Activated CD8-positive, alpha-beta memory T cell treated with anti-CD3 and anti-CD28 coated beads, Interleukin-2, amount 50 U/mL, for 4 hours (primary cell): ENCODE measurements at places on chromosomes 6 and 20.

GRCh38 chr6:127727260-127727953, 150.4 kb downstream of the C6orf58 start:
- DNase-seq: no peak

DNA sequence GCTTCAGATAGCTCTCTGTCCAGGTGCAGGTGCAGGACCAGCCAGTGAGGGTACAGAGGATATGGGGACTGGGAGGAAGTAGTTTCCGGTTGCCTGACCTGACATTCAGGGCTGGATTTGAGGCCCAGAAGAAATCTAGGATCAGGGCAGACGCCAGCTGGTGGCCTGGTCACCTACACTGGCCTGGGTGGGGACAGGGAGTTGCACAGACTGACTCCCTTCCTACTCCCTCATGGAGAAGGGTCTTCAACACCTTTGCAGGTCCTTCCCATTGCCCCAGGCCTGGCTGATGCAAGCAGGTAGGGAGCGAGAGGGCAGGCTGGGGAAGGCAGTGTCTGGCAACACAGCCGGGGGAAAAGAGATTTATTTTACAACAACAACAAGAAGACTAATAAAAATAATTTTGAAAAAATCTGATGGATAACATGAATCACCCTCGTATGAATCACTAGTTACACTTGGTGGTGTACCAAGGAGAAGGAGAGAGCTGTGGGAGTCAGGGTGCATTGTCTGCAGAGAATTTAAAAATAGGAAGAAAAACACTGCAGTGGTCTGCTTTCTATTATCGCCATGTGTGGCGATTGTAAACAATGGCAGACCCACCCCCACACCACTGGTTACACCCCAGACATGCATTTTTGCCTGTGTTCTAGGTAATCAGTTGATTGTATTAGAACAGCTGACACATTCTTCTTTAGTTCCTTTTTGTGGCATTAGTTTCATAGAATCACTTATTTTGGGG, 62.3 kb upstream of the SNX9 start:
- DNase-seq: peak; percentile 53

DNA sequence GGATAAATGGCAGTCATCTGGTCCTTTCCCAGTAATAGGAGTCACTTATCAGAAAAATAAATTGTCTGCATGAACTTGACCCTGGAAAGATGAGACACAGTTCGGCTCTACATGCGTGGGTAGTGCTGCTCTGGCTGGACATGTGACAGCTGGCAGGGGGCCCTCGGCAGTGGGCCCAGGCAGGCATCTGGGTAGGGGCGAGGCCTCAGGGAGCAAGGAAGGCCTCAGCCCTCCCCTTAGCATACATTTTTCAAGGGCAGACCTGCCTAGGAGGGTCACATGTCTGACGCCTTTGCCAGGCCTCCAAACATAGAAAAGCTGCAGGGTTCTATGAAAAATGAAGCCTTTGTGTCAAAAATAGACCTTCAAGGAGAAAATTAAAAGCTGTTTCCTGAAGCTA, 12.8 kb upstream of the ILRUN start:
- DNase-seq: no peak

DNA sequence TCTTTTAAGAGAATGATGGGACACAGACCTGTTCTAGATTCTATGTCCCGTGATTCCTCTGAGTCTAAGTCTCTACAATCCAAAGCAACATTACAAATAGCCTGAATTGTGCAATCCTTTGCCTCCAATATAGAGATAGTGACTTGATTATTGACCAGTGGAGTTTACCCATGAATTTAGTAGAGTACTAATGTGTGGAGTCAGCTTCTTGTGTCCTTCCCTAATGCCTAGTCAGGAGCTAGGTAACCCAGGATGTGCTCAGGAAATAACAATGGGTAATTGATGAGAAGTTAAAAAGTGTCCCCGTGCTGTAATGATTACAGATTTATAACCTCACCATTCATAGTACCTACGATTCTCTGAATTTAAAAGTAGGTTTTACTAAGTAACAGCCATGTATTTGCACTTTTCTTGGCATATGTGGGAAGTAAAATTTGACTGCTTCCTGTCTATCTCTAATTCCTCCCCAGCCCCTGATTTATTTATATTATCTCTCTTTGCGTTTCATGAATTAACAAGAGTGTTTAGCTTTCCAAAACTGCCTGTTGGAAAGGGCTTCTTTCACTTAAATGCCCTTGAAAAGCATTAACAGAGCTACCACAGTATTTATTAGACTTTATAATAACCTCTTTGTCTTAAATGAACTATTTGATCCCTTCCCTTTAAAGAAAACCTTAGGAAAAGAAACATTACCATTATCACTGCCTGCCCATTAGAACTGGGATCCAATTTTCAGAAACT, 30.5 kb downstream of the NEDD9 start:
- no peak for DNase-seq

DNA sequence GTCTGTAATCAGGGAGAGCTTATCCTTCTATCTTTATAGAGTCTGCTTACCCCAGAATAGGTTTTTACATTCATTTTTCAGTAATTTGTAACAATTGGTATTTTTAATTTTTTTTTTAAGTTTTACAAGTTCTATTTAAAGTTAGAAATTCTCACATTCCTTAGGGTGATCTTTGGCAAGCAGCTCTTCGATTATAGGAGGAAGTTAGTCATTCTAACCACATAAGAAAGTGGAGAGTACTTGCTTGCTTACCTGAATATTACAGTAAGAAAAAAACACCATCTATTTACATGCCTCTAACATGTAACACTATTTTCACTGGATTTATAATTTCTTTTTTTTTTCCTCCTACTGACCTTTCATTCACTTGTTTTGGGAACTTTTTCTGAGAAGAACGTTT, 6.7 kb downstream of the TSHZ2 start:
- no peak for DNase-seq

GRCh38 chr6:16236631-16237199, 1.7 kb upstream of the GMPR start:
- no peak for DNase-seq

DNA sequence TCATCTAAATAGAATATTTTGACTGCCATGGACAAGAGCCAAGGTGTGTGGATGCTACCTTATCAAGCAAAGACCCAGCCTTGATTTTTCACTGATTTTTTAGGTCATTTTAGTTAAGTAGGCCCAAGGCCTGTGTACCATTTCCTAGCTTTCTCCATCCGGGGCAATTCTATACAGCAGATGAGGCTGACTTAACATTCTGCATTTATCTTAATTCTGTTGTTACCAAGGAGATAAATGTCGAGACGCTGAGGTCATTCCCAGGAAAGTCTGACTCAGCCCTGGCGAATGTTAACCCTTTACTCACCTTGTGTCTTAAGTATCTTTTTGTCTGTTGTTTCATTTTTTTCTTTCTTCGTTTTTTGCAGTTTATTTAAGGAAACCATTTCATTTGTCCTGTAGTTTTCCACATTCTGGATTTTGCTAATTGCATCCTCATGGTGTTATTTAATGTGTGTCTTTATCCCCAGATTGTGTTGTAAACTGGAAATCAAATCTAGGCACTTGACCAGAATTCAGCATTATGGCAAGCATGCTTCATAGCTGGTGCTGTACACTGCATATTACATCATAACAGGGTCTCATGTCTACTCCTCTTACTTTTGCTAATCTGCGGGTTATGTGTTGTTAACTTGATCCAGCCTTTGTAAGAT, 277.0 kb downstream of the CDKAL1 start:
- no peak for DNase-seq

DNA sequence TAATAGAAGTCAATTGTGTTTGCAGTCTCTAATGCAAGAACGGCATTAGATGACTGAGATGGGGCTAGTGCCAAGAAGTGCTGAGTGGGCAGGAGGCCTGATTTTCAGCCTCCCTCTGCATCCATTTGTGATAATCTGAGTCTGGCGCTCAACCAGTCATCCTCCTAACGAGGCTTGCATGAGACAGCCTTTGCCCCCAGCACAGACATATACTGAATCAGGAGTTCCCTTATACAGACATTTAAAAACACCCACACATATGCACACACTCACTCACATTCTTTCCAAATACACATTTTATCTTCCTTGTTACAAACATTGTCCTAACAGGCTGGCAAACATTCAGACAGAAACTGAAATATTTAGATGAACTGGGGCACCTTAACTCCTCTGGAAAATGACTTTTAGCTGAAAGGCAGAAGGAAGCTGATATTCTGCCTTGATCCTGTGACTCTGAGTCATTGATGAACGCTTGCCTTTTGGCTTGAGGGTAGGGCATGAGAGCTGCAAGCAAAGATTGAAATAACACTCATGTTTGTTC, 562.3 kb downstream of the DHX35 start:
- DNase-seq: no peak

DNA sequence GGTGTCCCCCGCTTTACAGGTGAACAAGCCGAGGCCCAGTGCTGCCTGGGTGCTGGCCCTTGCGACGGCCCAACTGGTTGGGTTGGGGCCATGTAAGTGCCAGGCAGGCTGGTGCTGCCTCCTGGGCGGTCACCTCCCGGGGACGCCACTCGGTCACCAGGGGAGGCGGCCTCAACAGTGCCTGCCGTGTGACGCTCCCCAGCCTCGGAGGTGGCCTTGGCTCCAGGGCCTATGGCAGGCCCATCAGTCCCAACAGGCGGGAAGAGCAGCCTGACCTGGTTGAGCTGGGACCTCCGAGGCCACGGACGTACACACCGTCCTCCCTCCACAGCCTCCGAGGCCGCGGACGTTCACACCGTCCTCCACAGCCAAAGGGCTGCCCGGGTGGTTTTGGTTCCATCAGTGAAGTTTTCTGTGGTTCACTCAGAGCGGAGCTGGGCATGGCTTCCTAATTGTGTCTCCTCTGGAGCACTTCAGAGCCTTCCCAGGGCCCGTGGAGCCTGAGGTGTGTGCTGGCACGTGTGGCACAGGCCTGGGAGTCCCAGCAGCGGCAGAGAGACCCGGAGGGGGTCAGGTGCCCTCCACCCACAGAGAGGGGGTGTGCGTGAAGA, 19.3 kb upstream of the SLCO4A1 start:
- no peak for DNase-seq

DNA sequence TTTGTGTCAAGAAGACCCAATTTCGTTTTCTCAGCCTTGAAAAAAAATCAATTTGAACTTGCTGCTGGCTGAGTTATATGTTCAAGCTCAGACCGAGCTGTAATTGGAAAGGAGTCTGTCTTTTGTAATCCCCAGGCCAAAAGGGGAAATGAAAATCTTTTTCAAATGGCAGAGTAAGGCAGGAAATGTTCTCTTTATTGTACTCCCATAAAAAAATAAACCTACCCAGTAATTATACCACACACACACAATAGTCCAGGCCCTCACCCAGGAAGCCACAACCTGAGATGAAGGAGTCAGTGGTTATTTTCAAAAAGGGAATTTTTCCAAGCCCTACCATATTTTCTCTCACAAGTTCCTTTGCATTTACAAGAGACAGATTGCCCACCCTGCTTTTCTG, 45.3 kb downstream of the CLIC5 start:
- no peak for DNase-seq

DNA sequence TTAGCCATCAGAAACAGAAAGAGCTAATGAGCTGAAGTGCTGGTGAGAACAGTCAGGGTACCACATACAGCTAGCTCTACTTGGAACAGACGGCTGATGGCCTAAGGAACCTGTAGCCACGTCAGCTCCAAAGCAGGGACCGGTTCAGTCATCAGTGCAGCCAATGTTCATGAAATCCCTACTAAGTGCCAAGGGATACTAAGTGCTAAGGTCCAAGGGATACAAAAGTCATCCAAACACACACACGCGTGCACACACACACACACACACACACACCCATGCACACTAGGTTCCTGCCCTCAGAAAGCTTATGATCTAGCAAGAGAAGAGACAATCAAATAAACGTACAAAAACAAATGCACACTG, 53.6 kb downstream of the MAP3K5 start:
- DNase-seq: no peak

GRCh38 chr6:40671694-40672050, 84.5 kb upstream of the LRFN2 start:
- no peak for DNase-seq

- DNase-seq: no peak
These were observed 4.5 kb upstream of the ZNF451 start for GRCh38 chr6:57085471-57085870.

DNA sequence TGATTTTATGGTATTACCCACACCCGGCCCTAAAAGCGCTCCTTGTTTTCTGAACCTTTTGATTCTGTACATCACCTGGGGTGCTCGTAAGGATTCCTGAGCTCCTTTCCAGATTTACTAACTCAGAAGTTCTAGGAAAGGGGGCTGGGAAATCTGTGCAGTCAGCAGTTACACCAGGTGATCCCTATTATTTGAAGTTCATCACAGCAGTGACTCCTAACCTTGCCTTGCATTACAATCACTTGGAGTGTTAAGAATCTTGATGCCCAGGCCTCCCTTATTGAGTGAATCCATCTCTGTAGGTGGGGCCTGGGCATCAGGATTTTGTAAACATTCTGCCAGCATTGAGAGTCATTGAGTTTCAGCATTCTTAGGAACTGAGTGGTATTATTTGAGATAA, 44.7 kb downstream of the BMP6 start:
- no peak for DNase-seq

GRCh38 chr6:14443629-14444268, 326.2 kb downstream of the CD83 start:
- DNase-seq: no peak

- DNase-seq: peak; percentile 29
These were observed 5.7 kb upstream of the NECAB3 start for GRCh38 chr20:33679758-33680485.

DNA sequence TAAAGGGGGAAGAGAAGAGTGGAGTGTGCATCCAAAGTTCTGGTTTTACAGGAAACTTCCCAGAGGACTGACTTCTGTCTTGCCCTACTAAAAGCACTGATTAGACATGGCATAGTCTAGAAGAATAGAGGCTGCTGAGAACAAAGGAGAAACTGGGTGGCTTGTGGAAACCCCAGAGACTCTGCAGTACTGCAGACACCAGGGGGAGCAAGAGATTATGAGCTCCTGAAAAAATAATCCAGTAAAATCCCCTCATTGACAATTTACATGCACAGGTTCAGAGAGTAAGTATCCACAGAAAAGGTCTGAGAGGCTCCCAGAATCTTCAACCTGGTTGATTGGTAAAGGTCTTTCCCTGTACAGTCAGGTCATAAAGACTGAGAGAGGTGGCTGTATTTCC, 48.7 kb upstream of the CLVS2 start:
- DNase-seq: no peak

DNA sequence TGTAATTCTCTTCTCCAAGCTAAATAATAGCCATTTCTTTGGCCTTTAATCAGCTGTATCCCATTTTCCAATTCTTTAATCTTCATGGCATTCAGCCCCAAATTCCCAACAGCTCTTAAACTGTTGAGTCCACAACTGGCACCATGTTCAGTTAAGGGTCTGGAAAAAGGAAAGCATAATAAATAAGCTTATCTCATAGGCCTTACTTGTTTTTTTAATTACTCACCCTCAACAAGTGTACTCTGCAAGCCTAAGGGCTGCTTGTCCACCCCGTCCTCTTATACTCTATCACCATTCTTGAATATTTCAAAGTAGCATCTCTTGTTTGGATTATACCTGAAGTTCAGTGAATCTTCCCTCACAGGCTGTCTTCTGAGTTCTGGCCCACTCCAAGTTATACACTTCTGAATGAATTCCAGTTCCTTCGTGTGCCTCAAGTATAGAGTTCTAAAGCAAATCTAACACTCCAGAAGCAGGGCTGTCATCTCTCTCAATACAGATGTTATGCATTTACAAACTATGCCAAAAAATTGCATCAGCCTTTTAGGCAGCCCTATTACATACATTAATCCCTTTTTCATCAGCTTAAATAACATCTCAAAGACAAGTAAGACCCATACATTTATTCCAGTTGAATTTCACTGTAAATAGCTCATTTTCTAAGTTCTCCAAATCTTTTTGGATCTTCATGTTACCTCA, 98.7 kb downstream of the COL21A1 start:
- no peak for DNase-seq

- DNase-seq: no peak
These were observed 136.0 kb downstream of the MMUT start for GRCh38 chr6:49327005-49327404.
